ENCODE measurements at places on chromosomes 2 and 18. TPM values are rescaled to one million over a fixed set of nuclear protein-coding genes. Genes with fewer than 3 reads are reported as not detected.

Gene ASXL3
- total RNA-seq = 5.9 TPM

Gene STON1
- total RNA-seq = 57.0 TPM

Gene UGT1A10
- total RNA-seq = not detected

- peaks cover 9% of the 10 kb centered on the region for H3K4me1 ChIP-seq
- DNase-seq = no peak
- H3K27me3 ChIP-seq = no peaks in the 10 kb centered on the region
- no peak overlapping the region for H3K27ac ChIP-seq
Observed at GRCh38 chr2:205543262-205543843, 138.9 kb upstream of the NRP2 start.

Gene NT5C1B
- total RNA-seq = not detected
